ENCODE measurements at places on chromosomes 11 and 22.

- DNase-seq = no peak
These were observed 10.9 kb downstream of the ZMAT5 start for GRCh38 chr22:29755889-29756288.

DNA sequence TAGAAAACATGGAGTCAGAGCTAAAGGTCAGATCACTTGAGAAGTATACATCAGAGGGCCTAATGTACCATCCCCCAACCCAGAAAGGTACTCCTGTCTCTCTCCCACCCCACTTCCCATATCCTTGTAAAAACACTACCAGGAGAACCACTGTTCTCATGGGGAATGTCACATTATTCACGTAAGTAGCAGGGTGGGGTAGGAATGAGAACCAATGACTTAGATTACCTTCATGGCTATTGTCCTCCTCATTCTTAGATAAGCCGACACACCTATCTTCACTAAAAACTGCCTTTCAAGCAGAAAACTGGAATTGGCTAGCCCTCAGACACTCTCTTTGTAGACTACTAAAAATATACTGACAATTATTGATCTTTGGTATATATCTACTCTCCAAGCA is 63.6 kb downstream of the CEP57 start:
- no peak for DNase-seq

DNA sequence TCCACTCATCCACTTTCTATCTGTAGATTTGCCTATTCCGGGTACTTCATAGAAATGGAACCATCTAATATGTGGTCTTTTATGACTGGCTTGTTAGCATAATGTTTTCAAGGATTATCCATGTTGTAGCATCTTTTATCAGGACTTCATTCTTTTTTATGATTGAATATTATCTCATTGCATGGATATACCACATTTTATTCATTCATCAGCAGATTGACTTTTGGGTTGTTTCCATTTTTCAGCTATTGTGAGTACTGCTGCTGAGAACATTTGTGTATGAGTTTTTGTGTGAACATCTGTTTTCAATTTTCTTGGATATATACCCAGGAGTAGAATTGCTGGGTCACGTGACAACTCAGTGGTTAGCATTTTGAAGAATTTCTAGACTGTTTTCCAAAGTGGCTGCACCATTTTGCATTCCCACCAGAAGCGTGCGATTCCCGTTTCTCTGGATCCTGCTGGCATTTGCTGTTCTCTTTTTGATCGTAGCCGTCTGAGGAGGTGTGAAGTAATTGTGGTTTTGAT is 8.9 kb downstream of the DERL3 start:
- no peak for DNase-seq

DNA sequence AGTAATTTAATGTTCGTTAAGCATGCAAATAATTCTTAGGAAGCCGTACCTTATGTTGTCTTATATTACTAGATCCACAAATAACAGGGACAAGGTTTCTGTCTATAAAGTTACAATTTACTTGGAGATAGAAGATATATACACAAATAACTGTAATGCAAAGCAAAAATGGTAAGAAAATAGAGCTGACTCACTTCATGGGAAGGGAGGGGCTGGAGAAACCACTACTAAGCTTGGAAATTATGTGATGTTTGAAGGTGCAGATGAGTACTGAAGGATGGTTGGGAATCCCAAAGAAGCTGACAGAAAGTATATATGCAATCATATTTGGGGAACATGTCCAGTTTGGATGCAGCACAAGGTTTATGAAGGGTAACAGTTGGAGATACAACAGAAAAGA is 4.0 kb downstream of the NPAT start:
- DNase-seq = no peak

- no peak for DNase-seq
These were observed 5.8 kb upstream of the SEPTIN5 start for GRCh38 chr22:19708321-19709011.
